Right cardiac atrium (tissue), 5 donors: ENCODE measurements at places on chromosomes 11 and 22. TPM values are rescaled to one million over a fixed set of nuclear protein-coding genes. Genes with fewer than 3 reads are reported as not detected.

GRCh38 chr11:87462171-87462570, 424.4 kb downstream of the TMEM135 start:
- no peak for DNase-seq

DNA sequence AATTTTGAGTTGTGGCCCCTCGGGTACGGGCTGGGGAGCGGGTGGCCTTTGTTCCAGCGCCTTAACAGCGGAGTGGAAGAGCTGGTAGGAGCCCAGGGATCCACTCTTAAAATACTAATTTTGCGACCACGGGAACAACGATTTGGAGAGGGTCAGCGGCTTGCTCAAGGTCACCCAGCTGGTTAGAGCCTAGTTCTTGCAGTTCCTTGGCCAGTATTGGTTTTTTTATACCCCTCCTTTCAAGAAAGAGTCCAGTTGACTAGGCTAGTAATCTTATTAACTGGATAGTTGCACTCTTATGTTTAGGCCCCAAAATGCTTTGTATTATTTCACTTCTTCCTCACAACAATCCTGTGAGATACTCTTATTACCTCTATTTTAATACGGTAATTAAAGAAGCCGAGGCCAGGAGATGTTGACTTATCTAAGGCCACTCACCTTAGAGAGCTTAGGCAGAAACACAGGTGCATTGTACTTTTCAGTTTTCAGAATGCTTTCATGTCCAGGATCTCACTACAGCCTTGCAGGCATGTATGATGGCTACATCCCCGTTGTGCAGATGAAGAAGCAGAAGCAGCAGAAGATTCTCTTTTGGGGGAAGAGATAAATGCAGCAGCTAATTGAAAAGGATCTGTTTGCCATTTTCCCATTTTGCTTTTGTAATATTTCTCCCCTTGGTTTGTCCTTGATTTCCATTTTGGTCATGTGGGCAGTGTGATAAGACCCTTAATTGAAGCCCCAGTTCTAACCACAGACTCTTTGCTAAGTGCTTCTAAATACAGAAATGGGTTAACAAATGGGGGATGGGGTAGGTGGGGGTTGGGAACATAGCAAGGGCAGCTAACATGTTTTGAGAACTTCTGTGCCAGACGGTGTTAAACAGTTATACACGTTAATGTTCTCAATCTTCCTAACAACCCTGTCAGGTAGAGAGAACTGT, 1.4 kb downstream of the SREBF2 start:
- no peak for DNase-seq

DNA sequence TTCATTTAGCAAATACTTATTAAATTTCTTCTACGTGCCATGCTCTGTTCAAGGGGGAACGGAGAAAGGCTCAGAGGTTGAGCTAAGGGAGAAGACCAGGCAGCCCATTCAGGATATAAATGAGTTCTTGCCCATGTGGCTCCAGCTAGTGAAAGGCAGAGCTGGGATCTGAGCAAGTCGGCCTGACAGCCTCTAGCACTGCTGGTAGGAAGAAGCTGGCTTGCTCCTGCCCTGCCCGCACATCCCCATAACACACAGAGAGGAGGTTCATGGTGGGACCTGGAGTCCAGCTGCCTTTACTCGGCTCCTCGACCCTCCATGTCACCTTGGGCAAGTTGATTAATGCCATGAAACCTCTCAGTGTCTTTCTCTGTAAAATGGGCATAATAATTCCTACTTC, 2.0 kb downstream of the SLC15A3 start:
- DNase-seq: no peak

DNA sequence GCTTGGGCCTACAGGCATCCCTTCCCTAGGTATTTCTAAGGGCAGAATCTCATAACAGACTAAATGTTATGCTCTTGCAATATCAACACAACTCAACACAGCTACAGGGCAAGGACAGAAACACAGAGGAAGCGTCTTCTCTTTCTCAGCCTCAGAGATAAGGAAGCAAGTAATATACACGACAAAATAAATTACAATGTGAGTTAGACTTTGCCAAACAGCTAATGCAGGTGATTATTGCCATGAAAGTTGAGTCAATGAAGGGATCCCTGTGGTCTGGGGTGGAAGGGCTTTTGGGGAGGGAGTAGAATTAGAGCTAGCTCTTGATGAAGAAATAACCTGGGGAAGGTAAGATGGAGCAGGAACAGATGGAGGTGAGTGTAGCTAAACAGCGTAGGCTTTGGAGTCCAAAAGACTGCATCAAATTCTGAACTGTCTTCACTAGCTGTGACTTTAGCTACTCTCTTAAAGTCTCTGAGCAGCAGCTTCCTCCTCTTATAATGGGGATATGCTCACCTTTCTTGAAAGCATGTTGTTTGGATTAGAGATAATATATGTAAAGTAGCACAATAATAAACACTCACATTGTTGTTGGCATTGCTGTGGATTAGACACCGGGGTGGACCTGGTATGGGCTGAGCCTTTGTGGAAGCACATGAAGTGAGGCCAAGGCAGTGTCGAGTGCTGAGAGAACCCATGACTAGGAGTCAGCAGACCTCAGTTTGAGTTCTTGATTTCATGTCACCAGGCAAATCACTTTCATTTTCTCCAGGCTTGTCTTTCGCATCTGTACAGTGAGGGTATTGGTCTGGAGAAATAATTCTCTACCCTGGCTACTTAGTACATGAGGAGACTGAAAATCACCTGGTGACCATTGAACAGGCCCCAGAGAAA, 41.0 kb upstream of the AQP11 start:
- no peak for DNase-seq

DNA sequence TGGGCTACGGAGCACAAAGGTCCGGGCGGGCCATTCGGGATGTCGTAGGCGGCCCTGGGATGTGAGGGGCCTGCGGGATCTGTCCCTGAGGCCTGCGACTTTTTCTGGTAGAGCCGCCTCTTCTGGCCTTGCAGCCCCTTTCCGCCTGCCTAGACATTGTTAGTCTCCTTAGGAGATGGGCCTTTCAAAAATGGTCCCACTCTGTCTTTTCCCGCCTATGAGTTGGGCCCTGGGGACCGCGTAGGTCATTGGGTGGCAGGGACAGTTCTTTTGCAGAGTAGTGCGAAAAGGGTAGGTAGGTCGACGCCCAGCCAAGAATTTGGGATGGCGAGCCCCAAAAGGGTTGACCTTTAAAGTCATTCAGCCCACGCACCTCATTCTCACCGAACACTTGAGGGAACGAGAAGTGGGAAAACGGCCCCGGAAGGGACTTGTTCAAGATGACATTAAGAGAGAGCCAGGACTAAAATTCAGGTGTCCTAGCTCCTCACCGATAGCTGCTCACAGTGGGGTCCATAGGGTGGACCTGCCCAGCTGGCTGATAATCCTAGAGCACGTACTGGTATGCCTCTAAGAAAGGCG, 785 bp downstream of the OTUB1 start:
- DNase-seq: peak; percentile 40

GRCh38 chr22:23752750-23753149, 1.5 kb downstream of the VPREB3 start:
- no peak for DNase-seq

GRCh38 chr11:93251922-93252321, 54.1 kb upstream of the SLC36A4 start:
- no peak for DNase-seq

GRCh38 chr11:70498171-70498571, 99.8 kb downstream of the CTTN start:
- peak; percentile 66 for DNase-seq

DNA sequence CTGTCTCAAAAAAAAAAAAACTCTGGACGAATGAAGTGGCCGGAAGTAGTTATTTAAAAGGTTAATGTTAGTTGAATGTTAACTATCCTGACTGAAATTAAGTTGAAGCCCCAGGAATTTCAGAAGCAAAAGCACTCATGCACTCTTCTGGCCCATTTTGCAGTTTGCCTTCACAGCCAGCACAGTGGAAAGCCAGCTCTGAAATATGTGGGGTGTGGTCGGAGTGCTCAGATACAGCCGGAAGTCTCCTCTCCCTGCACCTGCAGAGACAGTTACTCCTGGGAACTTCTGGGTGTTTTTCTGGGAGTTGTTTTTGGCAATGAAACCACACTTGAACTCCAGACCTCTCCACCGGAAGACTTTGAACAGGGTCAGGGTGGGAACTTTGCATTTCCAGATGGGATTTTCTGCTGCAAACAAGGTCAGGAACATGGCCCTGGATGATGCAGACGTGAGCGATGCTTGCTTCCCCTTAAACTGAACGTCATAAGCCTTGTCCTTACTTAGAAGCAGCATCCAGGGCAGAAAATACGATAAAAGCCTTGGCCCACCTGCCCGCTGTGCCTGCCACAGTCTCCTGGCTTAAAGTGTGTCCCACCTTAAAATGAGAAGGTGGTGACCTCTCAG, 21.5 kb upstream of the CABP2 start:
- no peak for DNase-seq

- no peak for DNase-seq
These were observed 530.5 kb downstream of the KCNA4 start for GRCh38 chr11:29486301-29486700.

DNA sequence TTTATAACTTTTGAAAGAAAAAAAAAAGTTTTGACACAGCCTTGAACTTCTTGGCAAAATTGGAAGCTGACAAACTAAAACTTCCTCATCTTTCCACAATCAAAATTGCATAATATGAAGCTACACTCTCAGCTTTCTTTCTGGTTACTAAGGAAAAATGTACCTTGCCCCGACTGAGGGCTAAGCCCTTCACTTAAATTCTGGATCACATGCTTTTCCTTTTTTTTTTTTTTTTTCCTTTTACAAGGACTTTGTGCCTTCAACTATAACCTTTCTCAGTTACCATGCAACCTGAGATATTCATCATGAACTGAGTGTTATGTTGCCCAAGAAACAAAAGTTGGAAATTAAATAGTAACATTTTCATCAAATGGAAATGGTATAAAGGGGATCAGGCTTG, 188.5 kb upstream of the CARD18 start:
- DNase-seq: no peak

- DNase-seq: no peak
These were observed 48.4 kb upstream of the CRTAM start for GRCh38 chr11:122789907-122790306.

The TEAD1 gene
- 81.3 TPM for total RNA-seq

The PDE2A gene
- total RNA-seq: 37.1 TPM

The CKAP5 gene
- 55.1 TPM for total RNA-seq
